ENCODE measurements at places on chromosomes 2 and 18.

DNA sequence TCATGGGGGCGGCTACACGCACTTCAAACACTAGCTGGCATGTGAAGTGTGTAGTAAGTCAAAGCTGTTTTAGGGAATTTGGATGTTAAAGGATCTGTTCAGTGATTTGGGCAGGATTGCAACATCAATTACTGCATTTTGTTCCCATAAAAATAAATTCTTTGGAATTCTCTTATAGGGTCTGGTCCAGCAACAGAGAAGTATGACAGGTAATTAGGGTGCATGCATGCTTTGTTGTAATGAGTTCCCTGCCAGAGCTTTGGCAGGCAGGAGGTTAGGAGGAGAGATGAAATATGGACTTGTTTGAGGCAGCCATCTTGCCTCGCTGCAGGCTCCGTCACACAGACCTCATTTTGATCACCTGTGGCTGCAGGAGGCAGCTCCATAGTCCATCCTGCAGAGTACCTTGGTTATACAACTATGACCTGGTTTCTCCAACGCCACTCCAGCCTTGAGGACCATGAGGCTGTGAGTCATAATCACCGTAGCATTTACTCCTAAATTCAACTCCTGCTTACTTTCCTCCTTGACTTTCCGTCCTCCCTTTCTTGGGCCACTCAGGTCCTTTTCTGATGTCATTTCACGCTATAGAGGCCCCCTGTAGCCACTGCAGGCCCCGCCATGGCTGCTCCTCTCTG, 26.5 kb upstream of the EML4 start:
- no peak for DNase-seq

GRCh38 chr2:191959209-191959608, 112.3 kb upstream of the CAVIN2 start:
- peak; percentile 38 for DNase-seq

GRCh38 chr2:191569025-191569424, 108.9 kb upstream of the NABP1 start:
- DNase-seq, result no peak

DNA sequence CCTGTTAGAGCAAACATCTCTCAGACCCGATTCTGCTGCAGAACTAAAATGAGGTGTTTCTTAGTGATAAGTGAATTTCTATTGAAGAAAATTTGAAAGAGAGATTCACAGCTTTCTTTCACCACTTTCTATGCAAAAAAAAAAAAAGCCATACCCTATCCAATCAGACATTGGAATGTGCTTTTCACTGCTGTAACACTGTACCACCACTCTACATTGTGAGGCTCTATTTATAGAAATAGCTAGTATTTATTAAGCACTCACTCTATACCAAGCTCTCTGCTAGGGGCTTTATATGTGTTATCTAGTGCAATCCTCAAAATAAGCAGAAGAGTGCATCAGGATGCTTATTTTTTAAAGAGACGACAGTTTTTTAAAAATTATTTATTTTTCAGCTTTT, 580.6 kb upstream of the VRK2 start:
- DNase-seq, result no peak

GRCh38 chr2:212665948-212666347, 127.3 kb upstream of the ERBB4 start:
- DNase-seq, result no peak

GRCh38 chr18:46436621-46437020, 220.4 kb downstream of the LOXHD1 start:
- no peak for DNase-seq

DNA sequence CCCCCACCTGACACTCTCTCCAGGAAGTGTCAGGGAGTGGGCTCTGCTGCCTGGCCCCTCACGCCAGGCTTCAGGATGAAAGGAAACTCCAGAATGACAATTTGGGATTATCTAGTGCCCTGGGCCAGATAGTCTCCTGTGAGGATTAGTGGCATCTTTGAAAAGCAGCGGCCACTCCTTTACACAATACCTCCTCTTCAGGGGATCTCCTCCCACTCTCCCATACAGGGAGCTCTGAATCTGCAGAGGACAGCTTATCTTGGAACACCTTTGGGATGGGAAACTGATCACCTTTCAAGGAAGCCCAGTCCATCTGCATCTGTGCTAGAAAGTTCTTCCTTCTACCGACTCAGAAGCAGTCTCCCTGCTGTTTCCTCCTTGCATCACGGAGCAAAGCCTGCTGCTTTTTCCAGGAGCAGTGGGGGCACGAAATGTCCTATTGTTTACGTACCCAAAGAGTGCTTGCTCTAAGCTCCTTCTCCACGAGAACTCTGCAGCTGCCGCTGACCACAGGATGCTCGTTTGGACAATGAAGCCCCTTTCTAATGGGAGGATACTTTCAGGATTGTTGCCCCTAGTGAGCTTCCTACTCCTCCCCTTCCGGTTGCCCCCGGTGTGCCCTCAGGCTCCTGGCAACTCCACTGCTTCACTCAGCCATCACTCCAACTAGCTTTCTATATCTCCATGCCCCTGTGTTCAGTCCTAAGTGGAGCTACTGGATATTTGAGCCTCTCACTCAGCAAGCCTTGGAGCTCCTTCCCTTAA, 31.5 kb downstream of the SIX3 start:
- DNase-seq, result peak; percentile 60

DNA sequence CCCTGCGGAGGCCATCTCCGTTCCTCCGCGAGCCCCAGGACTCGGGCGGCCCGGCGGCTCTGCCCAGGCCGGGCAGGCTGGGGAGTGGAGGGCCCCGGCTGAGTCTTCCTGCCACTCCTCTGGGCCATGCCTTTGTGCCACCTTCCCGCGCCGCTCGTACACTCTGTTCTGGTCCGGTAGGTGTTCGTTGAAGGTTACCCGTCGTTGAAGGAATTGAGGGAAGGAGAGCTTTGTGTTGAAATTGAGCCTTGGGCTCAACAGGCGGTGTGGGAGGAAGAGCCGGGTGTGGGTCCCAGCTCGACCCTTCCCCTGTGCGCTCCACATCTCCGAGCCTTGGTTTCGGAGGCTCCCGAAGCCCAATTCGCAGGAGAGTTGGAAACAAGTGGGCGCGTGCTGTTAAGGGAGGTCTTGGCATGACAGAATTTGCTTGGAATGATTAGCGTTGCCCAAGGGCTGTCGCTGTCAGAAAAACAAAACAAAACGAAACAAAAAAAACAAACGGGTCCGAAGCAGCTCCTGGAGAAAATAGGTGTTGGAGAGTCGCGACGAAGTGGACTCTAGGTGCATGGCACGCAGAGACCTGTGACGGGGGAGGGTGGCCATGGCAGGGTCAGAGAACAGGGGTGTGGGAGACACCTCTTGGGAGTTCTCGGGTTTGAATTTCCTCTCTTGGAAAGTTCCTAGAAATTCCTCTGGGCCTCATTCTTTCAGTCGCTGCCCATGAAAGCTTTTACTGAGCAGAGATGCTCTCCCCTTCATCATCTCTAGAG, 1.2 kb upstream of the MZT2A start:
- no peak for DNase-seq

DNA sequence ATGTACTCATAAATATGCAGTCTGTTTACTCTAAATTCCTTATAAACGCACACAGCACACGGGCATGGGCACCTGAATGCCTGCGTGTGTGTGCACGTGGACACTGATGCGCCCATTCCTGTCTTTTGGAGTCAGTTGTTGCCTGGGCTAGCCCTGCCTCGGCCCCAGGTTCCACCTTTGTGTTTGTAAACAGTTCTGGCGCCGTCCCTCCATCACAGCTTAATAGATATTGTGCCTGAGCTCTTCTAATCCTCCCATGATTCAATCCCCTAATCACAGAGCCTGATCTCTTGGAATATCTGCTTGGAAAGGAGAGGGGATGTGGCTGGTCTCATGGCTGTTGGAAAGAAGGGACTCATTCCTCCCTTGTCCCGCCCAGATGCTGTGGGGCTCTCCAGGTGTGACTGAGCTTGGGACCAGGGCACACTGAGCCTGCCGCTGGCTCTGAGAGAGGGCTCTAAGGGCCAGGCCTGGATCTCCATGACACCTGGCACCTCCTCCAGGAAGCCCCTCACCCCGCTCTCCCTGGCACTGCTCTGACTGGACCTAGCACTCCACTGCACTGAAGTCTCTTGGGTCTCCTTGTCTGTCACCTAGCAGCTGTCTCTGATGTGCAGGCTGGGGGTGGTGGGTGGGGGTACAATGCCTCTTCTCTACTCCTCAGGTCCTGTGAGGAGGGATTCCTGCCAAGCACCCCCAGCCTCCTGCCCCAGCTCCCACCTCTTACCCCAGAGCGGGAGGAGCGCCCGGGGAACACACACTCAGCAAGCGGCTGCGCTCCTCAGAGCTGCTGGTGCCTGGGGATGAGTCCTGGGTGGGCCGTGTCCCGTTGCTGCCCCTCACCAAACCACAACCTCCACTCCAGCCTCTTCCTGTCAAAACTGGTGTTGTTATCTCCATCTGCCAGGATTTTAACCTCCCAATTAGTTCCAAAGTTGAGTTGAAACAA, 181.3 kb downstream of the INHBB start:
- DNase-seq, result no peak

DNA sequence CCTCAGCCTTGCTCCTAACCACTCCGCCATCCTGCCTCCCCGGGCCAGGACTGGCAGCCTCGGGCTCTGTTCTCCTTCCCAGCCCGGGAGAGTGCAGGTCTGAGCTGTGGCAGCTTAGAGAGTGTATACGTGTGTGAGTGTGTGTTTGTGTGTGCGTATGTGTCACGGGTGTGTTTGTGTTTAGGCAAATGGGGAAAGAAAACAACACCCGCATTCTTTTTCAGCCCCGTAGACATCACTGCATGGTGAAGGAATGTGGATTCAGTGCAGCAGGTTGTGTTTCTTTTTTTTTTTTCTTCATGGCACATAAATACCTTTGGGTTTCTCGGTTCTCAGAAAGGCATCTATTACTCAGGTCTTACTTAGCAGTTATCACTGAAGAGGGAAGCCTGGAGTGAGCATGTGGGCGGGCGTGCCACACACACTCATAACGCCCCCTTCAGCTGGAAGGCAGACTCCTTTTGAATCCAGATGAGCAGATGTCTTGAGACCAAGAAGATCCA, 44.2 kb downstream of the GLI2 start:
- DNase-seq, result no peak

GRCh38 chr2:108029496-108029895, 43.2 kb downstream of the SLC5A7 start:
- DNase-seq, result no peak

GRCh38 chr18:67973916-67974315, 457.4 kb upstream of the DSEL start:
- DNase-seq, result no peak

DNA sequence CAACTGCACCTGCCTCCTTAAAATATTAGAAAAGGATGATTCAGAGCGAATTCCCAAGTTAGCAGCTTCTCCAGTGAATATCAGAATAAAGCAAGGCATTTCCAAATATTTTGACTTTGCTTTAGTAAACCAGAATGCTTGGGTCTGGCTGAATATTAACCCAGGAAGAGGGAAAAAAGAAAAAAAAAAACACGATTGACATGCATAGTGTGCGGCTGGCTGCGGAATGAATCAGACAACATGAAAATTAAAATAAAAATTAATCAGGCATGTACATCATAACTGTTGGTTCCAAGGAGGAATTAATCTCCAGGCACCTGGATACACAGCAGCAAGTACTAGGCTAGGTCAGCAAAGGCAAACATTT, 105.8 kb upstream of the NCKAP5 start:
- no peak for DNase-seq

DNA sequence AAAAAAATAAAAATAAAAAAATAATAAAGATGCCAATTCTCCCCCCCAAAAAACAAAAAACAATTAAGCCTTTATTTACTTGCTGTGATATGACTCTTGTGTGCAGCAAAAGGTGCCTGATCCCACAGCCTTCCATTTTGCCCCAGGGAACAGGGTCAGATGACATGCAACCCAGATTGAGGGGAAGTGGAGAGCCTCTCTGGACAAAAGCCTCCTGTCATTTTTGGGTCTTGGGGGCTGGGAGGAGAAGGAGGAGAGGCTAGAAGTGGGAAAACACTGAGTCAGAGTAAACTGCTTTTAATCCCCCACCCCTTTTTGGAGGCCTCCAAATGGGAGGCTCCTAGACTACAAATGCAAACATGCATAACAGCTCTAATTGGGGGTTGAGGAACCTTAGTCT, 46.6 kb upstream of the SCG2 start:
- no peak for DNase-seq

DNA sequence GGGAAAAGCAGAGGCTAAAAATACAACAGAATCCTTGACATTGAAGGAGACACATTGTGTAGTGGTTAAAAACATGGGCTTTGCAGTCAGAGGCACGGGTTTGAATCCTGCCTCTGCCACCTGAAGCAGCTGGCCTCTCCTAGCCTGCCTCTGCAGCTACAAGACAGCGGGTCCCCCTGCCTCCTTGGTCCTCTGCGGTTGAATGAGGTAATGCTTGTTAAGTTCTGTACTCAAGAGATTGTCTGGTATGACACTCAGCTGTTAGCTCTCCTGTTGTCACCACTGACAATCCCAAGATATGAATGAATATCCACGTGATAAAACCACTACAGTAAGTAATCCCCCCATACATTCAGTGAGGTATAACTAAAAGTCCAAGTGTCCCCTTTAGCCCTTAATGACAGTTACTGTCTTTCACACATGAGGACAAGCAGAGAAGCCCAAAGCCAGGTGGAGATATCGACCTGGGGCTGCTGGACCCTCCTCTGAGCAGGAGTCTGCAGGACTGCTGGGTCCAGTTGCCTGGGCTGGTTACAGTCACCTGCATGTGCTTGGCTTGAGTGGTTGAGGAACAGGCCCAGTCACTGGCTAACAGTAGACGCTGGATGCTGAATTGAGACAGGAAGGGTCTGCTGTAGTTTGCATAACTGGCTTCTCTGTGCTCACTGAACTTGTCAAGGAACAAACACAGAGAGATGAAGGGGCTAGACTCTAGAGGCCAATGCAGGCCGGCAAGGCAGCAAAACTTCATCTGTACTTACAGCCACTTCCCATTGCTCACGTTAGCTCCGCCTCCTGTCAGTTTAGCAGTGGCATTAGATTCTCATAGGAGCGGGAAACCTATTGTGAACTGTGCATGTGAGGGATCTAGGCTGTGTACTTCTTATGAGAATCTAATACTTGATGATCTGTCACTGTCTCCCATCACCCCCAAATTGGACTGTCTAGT, 85.5 kb downstream of the TGFA start:
- DNase-seq, result no peak

DNA sequence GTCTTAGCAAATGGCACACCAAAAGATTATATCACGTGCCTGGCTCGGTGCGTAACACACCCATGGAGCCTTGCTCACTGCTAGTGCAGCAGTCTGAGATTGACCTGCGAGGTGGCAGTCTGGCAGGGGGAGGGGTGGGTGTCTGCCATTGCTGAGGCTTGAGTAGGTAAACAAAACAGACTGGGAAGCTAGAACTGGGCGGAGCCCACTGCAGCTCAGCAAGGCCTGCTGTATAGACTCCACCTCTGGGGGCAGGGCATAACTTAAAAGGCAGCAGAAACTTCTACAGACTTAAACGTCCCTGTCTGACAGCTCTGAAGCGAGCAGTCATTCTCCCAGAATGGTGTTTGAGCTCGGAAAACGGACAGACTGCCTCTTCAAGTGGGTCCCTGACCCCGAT, 55.9 kb upstream of the FSHR start:
- DNase-seq, result no peak

Measured in SHP77 treated with DMSO at 0.1 percent for 48 hours (cell line).